ENCODE measurements at places on chromosomes 6 and 20. TPM values are rescaled to one million over a fixed set of nuclear protein-coding genes. Genes with fewer than 3 reads are reported as not detected.

The MAP7 gene
- 3.3 TPM for total RNA-seq

DNA sequence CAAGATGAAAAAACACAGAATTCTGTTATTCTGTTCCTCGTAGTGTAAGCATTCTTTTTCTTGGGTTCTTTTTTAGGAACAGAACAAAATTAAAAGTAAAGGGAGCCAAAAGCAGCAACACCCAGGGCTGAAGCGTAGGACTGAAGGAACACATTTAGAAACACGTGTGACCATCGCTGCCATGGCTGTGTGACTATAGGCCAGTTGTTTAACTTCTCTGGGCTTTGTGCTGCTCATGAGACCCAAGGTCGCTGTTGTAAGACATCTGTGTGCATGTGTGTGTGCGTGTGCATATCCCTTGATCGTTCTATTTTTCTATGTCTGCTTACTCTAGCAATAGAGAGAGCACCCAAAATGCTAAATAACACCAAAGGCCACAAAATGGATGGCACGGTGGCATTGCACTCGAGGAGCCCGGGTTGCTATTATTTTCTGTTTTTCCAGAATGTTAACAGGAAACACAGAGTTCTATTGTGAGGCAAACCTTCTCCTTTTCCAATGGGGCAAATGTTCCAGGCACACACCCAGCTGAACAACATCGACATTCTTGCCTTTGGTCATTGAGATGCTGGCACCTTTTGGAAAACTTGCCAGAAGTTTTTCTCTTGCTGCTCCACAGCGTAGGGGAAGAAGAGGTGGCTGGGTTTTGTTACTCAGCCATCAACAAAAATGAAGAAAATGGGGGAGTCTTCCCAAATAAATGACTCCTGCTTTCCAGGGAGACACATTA lies 267.8 kb upstream of the ECI2 start:
- DNase-seq: no peak

GRCh38 chr20:38466983-38467382 lies 5.7 kb upstream of the RALGAPB start:
- no peak for DNase-seq

- no peak for DNase-seq
These were observed 17.5 kb downstream of the TTBK1 start for GRCh38 chr6:43260791-43261190.

GRCh38 chr20:24747010-24747712 lies 201.9 kb upstream of the CST7 start:
- DNase-seq: no peak

The LKAAEAR1 gene
- total RNA-seq: 0.34 TPM

DNA sequence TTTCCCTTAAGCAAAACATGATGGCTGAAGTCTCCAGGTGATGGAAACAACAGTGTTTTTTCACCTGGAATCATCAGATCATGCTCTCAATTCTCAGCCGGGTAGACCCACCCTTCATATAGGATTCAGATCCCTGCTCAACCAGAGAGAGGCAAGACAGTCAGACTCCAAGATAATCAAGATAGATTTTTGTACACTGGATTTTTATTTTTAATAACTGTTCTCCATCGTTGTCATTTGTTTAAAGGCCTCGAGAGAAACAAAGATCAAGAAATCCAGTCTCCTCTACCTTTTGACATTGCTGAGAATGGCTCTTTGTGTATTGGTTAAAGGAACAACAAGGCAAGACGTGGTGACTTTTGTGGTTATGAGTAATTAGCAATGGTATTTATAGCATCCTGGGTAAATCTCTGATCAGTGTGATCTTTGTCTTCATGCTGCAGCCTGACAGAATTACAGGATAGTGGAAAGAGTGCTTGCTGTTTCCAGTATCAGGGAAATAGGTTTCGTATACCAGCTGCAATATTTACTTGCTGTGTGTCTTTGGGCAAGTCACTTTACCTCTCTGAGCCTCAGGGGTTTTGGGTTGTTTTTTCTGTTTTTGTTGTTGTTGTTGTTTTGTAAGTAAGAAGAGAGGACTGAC lies 29.9 kb downstream of the ID4 start:
- peak; percentile 81 for DNase-seq

DNA sequence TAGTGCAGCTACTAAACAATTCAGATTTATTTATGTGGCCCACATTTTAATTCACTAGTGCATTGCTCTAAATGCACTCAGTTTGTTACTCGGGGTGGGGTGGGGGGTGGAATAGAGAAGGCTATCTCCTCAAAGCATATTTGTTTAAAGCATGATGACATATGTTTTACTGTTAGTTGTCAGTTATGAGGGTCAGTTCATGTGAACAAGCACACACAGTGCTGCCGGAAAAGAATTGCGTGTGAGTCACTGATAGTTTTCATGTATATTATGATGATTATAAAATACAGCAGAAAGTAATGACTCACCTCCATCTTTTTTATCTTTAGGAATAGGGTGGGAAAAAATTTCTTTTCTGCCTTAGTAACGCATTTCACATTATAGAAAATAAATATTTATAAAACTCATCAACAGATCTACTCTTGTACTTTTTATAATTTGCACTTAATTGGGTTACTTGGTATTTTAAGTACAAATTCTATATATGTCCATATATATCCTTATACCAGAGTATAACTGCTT lies 42.2 kb upstream of the STXBP5 start:
- peak; percentile 74 for DNase-seq

The PPP1R18 gene
- total RNA-seq: 156 TPM

GRCh38 chr6:35687658-35688604 lies 784 bp downstream of the FKBP5 start:
- DNase-seq: peak; percentile 50

DNA sequence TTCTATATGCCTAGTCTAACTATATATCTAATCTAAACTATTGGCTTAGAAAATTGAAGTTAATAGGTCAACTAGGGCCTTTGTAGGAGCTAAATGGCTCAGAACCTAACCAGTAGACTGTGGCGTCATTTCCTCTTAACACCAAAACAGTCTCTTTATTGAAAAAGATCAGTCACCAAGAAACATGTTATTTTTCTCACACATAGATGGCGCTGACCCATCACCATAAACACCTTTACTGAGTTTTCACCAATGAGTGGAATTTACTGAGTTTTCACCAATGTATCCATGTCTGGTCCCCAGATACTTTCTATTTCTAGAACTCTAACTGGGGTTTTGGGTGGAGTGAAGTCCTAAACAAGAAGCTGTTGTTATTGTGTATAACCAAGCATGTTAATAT lies 636.0 kb downstream of the BCKDHB start:
- DNase-seq: peak; percentile 39

Data from astrocyte (in vitro differentiated cells and primary cell).